ENCODE measurements at places on chromosomes 5 and 9.

DNA sequence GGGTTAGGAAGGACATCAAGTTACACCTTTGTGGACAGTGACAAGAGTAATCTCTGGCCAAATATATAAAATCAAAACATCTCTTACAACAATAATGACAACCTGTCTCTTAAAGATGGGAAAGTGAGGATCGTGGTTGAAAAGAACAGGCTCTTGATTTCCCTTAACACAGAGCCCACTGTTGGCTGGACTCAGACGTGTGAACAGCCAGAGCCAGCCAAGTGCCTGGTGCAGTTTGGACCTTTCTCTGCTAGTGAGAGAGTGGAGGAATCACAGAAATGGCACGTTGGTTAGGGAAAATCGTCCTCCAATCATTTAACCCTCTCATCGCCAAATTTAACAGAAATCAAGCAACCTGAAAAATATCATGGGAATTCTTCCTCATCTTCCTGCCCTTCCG is 131.3 kb downstream of the GNA14 start:
- DNase-seq = no peak

DNA sequence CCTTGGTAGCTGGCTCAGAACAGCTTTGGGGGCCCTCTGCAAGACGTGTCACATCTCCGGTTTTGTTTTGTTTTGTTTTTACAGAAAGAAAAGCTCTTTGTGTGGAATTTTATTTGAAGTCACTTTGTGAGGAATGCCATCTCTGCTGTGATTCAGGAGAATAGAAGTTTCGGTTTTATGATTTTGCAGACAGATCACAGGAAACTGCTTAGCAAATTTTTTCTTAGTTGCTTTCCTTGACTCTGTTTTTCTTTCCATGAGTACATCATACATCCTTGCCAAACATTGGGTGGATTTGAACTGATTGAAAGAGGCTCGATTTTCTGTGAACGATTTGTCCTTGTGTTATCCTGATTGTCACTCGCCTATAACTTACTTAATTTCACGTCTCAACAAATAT is 5.1 kb downstream of the SEMA5A start:
- DNase-seq = no peak

DNA sequence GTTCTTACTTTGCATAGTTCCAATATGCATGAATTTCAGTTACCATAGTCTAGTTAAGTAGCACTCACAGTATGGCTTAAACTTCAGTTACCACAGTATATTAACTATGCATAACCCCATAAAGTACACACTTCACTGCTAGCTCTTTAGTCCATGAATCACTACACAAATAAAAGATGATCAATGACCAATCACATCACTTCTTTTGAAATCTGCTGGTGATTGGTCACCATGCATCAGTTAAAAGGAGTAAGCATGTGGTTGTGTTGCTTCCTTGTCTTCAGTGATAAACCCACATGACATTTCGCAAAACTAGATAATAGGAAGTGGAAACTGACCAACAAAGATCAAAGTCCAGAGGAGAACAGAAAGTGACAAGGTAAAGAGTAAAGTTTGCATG is 79.0 kb downstream of the TAF11L14 start:
- no peak for DNase-seq

DNA sequence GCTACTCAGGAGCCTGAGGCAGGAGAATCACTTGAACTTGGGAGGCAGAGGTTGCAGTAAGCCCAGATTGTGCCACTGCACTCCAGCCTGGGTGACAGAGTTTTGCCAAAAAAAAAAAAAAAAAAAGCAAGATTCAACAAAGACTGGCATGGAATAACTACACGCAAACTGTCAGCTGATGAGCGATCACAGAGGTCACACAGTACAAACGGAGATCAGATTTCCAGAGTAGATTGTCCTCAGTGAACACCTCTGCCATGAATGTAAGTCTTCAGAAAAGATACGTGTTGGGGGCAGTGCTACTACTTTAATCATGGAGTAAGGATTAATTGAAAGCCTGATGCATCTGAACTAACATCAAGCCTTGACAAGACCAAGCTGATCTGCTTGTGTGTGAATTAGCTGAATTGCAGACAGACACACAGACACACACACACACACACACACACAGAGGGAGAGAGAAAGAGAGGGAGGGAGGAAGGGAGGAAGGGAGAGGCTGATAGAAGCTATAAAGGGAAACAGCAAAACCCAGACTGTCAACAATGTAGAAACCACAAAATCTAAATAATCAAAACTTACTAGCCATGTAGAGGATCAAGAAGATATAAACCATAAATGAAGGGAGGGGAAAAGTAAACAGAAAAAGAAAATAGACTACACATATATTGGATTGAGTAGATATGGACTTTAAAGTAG is 222.9 kb upstream of the ZNF462 start:
- no peak for DNase-seq

DNA sequence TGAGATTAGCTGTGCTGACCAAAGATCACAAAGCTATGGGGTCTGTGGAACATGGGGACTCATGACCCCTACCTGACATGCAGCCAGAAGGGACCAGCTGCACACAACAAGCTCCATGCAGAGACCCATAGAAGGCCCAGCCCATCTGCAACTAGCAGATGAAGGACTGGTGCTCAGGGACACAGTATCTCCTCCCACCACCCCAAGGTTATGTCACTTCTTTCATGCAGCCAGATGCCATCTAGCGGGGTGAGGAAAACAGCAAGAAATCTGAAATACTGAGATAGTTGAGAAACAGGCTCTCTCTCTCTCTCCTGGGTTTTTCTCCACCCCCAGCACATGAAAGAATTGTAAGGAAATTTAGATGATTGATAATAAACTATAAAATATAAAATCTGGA is 161.3 kb upstream of the DAPK1 start:
- DNase-seq = no peak

DNA sequence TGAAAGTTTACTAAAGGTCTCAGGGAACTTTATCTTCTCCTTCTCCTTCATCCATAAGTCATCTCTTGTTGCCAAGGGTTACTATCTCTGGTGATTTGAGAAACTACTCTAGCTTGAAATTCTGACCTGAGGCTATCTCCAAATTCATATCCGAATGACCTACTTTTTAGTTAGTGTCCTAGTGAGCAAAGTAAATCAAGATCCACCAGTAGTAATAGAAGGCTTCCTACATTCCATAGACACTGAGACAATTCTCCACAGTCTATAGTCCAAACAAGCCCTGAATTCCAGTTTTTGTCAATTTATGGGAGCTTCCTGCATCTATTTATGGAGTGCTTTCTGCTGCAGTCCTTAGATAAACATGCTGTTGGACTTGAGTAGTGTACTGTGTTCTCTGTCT is 5.0 kb downstream of the IL7R start:
- DNase-seq = no peak

All from activated naive CD4-positive, alpha-beta T cell (primary cell).